ENCODE measurements at places on chromosomes 2 and 18.

- peak; percentile 47 for DNase-seq
Measured at GRCh38 chr2:212649646-212650045, 111.0 kb upstream of the ERBB4 start.

- DNase-seq, result no peak
Measured at GRCh38 chr2:61537277-61537949, 743 bp downstream of the XPO1 start.

DNA sequence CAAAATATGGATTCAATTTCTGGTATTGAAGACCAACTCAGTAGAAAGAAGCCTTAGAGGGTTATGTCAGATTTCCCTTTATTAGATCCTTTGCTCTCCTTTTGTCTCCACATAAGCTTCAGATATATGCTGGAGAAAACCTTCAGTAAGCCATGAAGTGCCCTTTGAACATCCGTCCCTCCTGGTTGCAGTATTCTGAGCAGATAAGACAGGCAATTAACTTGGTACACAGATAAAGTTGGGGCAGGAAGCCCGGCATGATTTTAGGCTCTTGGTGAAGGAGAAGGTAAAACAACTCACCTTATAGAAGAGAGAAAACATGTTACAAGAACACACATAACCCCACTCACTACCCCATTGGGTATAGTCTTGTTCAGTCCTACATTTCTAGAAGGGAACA is 76.4 kb downstream of the SRD5A2 start:
- DNase-seq, result no peak

DNA sequence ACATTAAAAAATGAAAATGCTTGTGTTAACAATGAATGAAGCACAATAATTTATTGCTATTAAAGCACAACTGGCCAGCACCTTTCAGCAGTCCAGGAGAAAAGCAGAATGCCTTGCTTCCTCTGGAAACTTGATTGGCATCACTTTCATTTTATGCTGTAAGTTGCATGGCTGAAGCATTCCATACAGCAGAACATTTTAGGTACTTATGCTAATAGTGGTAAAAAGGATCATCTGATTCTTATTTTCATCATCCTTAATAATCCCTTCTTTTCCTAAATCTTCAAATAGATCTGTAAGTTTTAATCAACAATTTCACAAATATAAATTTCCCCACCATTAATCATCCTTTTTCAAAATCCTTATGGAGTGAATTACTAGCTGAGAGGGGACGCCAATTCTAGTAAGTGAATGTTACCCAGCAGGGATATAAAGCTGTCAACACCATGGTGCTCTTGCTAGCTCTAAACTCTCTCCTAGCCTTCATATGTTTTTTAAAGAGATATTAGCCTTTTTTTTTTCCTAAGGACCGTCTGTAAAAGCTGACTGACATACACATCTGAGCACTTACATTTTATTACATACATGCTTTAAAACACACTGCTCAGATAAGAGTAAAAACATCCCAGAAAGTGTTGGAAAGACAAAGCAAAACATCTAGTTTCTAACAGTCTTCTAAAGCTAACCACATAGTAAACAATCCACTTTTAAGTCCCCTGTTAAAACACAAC is 5.3 kb downstream of the SATB2 start:
- no peak for DNase-seq

- DNase-seq, result no peak
Measured at GRCh38 chr2:236261452-236261851, 2.8 kb downstream of the ASB18 start.

DNA sequence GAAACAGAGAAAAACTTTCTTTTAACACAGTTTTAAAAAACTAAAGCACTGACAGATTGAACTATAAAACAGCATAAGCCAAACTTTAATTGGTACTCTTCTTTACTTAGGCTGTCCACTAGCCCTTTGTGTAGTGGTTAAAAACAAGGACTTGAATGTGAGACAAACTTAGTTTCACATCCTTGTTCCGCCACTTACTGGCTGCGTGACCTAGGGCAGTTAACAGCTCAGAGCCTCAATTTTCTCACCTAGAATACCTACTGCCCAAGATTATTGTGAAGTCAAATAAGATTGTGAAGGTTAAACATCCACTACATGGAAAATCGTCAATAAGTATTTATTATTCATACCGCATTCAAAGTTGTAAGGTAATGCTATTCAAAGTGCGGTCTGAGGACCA is 2.0 kb downstream of the WDR35 start:
- DNase-seq, result no peak

DNA sequence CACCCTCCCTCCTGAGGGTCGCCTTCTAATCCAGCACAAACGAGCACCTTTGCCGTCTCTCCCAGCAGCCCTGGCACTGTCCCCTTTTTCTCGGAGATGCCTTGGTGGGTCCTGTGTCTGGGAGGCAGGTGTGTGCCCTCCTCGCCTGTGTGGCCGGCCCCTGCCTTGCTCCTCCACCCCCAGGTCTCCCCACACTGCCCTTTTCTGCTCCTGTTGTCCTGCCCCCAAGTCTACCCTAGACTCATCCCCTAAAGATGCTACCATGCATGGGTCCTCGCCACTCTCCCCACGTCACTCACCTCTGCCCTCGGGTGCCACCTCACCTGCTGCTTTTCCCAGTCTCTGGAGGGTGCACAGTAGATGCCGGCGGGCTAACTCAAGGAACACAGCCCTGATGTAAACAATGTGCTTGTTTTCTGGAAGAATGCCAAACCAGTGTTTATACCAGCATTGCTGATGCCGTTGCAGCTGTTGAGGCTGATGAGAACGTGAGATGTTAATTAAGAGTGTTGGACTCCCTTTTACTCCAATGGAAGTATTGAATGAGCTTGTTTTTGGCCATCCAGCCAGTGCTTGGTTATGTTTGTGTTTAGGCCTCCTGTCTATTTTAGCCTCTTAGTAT is 223.1 kb downstream of the AGAP1 start:
- DNase-seq, result peak; percentile 74

DNA sequence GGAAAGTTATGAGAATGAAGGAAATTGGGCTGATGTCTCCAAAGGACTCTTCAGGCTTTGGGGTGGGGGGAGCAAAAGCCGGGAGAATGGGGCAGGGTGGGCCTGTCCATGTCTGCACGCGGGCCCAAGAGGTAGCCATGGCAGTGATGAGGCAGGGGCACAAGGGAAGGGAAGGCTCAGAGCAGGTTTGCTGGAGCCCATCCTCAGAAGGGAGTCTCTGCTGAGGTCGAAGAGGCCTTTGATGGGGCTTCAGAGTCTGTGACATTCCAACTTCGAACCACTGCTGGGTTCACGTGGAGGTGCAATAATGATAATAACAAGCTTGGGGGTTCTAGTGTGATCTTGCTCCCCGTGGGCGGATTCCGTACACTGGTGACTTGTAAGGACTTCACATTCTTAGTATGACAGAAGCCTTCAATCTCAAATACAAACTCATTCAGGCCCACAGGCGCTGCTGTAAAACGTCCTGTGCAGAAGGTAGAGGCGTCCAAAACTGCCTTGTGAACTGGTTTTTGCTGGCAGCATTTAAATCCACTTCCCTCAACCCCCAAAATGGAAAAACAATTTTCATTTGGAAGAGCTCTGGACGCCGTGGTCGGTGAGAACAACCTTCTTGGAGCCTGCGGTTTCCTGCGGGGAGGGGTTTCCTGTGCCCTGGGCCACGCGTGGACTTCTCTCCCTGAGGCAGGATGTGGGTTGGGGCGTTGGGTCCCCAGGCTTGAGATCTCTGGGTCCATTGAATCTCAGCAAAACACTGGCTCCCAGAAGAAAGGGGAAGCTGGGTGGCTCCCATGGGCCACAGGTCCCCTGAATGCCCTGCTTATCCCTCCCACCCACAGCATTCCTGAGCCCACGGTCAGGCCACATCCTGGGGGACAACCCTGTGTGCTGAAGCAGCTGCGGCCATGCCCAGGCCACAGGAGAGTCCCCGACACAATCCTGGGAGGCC is 151.0 kb downstream of the TPO start:
- DNase-seq, result no peak

GRCh38 chr18:55054021-55054990 is 95.0 kb upstream of the CCDC68 start:
- no peak for DNase-seq

DNA sequence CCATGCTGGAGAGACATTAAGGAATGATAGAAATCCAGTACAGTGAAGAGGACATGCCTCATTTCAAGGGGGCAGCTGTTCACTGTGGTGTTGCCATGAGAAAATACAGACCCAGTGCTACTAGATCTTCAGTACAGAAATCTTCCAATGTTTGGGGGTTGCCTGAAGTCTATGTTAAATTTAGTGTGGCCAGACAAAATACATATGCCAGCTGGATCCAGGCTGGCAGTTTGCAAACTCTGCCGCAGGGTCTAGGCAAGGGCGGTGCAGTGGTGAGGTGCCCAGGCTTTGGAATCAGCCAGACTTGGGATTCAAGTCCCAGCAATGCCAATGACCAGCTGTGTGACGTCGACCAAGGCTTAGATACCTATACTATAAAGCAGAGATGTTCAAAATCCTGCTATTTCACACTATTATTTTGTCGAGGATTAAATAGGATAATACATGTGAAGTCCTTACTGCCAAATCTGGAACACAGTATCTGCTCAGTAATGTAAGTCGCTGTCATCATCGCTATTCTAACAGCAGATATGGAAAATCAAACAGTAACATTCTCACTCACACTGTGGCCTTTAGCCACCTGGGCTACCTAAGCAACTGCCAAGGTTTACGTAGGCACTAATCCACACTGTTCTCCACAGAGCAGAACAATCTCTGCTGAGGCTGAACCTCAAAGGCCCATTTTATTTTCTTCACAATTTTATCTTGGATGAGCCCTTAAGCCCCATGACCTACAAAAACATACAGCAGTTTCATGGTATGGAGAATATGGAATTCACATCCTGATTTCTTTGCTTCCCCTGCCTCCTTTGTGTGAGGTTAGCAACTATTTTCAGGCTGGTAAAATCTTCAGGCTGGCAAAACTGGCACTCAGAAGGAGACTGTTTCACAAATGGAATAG is 5.9 kb upstream of the TMSB10 start:
- DNase-seq, result no peak

DNA sequence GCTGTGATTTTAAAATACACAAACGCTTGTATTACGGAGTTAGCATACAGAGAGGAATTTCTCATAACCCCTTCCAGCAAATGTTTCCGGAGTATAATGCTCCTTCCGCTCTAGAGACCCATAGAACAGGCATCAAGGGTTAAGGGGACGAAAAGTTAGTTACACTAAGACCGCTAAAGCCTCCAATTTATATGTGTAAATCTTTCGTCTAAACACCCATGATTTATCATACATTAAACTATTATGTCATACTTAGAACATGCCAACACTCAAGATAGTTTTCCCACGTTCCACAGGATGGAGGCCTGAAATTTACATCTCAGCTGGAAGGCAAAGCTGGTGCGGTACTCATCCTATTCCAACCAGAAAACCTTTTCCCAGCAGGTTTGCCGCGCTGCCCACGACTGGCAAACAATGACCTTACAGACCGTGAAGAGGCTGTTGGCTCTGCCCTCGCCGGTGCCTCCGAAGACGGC is 650 bp downstream of the ORMDL1 start:
- peak; percentile 6 for DNase-seq

DNA sequence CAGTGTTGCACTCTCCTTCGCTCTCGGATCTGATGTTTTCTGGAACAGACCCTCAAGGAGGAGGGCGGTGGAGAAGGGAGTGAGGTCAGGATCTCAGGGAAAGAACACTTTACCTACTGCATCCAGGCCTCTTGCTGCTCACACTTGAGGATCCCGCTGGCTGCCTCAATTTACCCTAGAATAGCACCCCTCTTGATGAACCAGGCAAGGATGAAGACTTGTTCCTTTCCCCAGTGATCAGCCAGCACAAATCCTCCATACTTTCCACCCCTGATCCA is 14.2 kb downstream of the WNT10A start:
- no peak for DNase-seq

GRCh38 chr2:207956771-207957170 is 68.6 kb downstream of the PLEKHM3 start:
- DNase-seq, result no peak

DNA sequence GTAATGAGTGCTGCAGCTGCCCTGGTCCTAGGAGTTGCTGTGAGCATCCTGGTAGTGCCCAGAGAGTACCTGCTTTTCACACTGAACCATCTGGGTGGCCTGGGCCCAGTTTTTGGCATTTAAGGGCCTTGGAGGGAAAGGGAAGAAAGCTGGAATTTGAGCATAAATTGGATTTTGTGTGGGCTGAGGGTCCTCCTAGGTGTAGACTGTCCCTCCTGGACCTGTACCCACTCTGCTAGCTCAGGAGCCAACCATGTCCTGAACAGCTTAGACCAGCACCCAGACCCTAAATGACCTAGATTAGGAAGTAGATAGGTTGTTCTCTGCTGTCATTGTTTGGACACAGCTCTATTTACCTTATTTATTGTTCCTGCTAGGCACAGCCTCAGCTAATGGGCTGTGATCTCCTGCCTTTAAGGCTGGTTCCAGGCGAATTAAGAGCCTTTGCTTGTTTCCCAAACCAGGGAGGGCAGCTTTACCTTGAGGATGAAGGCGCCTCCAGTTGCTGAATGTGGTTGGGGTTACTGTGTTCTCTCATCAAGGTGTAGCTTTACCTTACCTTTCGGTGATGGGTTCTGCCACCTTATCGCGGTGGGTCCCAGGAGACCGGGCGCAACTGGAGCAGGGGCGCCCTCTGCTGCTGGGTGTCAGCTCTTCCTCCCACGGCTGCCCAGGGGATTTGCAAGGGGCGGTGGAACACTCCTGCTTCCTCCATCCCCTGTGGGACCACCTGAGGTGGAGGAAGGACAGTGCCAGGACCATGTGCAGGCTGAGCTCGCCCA is 34.4 kb downstream of the ITGA6 start:
- DNase-seq, result peak; percentile 74

GRCh38 chr18:31162419-31162793 is 250 bp downstream of the DSC1 start:
- DNase-seq, result no peak

- no peak for DNase-seq
Measured at GRCh38 chr2:102664471-102664909, 45.1 kb downstream of the SLC9A2 start.

DNA sequence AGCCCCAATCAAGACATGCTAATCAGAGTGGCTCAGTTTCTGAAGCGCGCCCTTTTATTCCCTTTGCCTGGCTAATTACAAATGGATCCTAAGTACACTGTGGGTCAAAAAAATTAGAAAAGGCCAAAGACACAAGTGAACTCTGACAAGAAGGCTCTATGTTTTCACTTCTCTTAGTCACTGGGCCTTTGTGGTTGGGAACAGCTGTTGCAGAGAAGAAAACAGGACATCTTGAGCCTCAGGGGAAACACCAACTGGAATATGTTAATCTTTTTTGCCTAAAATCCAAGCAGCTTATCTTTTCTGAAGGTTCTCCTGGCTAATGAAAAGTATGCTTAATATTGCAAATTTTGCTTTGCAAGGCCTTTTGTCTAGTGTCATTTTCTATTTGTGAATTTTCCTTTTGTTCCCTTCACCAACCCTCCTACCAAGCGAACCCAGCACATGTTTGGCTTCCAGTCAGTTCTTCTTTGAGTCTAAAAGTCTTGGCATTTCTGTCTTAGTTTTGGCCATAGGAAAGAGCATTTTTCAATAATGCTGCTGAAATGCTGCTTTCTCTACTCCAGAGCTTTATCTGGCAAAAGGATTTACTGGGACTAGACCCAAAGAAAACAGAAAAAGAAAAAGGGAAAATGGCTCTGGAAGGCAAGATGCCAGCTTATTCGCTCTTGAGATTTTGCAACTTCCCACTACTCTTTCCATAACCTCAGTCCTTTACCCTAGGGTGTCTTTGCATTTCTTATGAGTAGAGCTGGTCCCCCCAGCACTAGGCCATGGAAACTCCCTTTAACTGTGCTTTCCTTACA is 440.2 kb upstream of the ST6GAL2 start:
- no peak for DNase-seq

- DNase-seq, result no peak
Measured at GRCh38 chr2:85188852-85189251, 55.7 kb downstream of the TCF7L1 start.

Measured in COR-L47 (cell line).